ENCODE measurements at places on chromosomes 12 and 14.

- no peak for DNase-seq
Measured at GRCh38 chr12:58896278-58896677, 24.0 kb downstream of the LRIG3 start.

DNA sequence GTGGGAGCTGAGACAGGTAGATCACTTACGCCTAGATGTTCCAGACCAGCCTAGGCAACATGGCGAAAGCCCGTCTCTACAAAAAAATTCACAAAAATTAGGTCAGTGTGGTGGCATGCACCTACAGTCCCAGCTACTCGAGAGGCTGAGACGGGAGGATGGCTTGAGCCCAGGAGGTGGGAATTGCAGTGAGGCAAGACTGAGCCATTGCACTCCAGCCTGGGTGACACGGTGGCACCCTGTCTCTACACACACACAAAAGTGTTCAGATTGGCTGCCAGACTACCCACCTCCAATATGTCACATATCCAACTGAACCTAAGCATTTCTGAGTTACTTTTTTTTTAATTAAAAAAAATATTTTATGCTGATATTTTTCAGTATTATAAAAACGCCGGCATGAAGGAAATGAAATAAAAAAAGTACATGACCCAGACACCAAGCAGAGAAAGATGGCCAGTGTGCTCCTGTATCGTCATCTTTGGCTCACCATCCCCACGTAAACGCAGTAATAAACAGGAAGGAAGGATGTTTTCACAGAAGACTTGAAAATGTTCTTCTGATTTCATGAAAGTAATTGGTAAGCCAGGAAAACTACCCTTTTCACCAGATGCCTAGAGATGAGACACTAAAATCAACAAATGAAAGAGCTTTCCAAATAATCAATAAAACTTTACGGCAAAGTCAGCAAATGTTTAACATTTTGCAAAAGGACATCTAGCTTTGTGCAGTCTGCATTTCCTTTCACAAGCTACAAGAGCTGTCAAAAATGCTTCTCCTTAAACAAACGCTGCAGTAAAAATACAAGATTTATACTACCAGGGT, 26.4 kb downstream of the CDC42BPB start:
- no peak for DNase-seq

DNA sequence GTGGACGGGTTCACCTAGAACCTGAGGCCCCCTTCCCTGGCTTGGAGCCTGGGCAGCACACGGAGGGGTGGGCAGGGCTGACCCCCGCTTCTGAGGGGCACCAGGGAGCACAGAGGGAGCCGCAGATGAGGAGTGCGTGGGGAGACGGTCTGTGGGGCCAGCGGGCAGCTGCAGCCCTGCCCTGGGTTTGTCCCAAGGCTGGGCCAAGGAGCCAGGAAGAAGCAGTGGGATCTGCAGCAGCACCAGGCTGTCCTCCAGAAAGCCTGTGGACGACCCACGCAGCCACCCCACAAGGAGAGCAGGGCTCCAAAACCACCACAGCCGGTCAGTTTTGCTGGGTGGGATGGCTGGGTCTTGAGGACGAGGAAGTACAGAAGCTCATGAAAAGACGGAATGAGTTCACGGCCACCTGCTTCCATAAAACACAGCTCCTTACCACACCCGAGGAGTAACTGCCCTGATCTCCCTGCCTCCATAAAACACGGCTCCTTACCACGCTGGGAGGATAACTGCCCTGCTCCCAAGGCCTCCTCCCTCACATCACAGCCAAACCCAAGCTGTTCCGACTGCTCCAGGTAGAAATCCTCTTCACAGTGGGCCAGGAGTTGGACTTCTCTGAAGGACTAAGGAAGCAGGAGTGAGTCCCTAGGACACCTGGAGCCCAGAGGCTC, 9.9 kb upstream of the GOLGA3 start:
- no peak for DNase-seq

DNA sequence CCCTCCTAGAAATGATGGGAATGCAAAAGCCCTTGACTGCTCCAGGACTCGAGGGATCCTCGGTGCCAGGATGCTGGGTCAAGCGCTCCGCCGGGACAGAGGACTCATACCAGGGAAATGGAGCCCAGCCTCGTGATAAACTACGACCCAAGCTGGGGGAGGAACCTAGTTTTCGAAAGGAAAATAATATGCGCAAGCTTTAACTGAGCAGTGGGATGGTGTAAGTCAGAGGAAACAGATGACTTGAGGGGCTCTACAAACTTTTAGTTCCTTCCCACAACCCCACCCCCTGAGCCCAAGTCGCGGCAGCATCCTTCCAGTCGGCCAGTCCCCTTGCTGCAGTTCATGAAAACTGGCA, 654 bp upstream of the SUPT16H start:
- peak; percentile 52 for DNase-seq

DNA sequence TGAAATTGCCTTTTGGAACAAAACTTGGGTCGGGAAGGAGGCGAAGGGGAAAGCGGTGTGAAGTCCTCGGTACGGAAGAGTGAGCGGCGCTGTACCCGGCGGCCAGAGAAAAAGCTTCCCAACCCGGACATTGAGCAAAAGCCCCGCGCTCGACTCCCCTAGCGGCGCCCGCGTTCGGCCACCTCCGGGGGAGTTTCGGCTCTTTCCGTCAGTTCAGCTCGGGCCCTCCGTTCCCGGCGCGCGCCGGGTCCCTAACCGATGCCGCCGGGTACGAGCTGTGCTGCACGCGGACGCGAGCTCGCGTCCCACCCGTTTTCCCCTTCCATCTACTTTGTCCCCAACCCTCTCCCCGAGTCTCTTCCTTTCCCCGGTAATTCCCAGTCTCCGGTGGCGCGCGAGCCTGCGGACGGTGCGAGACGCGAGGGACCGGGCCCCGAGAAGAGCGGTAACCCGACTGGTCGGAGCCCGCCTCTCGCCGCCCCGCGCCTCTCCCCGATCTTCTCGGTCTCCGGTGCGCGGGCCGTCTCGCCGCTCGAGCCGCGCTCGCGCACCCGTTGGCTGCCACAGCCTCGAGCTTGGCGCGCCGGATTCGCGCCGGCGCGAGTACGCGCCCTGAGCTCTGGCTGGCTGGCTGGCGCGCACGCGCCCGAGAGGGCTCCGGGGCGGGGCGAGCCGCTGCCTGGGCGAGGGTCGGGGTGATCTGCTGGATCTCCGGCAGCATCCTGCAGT, 446 bp upstream of the SPATS2 start:
- peak; percentile 83 for DNase-seq

DNA sequence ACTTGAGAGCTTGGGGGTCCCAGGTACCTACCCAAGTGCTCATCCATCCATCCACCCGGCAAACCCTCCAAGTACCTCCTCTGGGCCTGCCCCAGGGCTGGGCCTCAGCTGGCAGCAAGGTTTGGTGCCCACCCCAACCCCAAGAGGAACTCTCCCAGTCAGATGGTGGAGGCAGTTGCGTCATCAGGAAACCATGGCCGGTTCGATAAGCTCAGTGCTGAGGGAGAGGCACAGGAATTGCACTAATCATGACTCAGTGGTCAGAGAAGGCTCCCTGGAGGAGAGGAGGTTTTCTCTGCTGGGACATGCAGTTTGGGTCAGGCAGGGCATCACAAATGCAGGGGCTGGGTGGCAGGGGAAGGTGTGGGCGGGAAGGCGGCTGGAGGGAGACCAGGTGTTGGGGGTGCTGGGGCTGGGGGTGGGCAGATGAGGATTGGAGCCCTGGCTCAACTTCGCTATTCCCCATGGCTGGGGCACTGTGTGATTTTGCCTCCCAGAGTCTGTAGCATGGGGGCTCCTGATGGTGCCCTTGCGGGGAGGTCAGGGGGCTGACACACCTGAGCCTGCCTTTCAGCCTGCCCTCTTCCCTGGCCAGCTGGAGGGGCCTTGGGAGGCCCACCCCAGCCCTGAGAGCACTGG, 32.2 kb downstream of the SH2B3 start:
- DNase-seq = no peak

DNA sequence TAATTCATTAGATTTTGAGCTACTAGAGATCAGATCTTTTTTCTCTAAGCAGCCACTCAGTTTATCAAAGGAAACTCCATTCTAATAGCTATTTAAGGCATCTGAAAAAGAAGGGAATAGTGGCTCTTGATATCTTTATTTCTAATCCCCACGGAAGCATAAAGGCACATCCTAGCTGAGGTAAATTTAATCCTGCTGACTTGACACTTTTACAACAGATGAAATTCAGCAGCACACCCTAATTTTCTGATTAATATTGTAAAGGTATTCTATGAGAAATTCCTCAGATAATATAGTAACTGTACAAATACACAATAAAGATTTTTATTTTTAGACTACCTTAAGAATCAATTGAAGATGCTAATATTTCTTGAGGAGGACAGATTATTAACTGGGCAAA, 916.4 kb downstream of the TMTC2 start:
- DNase-seq = no peak

DNA sequence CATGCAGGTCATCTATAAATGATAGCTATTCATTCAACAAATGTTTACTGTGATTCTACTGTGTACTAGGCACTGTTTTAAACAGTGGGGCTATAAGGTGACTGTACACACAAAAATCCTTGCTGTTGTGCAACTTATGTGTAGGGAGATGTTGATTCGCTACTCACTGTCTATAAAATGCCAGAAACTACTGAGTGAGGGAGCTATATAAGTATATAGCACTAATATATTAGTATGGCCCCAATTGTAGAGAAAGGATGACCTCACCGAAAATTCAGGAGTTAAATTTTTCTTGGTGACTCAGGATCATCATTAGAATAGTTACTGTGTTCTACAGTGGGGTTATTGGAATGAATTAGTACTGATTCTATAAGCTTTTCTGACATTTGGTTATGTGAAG, 117.4 kb downstream of the TGFB3 start:
- no peak for DNase-seq

DNA sequence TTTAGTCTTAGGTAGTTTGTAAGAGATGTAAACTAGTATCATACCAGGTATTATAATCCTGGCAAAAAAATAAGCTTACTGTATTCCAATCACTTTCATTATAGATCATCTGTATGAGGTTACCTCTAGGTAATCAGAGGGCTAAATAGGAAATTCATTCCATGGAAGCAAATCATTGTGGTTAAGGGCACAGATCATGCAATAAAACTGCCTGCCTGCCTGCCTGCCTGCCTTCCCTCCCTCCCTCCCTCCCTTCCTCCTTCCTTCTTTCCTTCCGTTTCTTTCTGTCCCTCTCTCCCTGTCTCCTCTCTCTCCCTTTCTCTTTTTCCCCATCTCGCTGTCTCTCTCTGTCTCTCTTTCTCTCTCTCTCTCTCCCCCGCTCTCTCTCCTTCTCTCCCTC, 3.2 kb upstream of the CLEC9A start:
- no peak for DNase-seq
